ENCODE measurements at places on chromosomes 7 and 10. TPM values are rescaled to one million over a fixed set of nuclear protein-coding genes. Genes with fewer than 3 reads are reported as not detected.

DNA sequence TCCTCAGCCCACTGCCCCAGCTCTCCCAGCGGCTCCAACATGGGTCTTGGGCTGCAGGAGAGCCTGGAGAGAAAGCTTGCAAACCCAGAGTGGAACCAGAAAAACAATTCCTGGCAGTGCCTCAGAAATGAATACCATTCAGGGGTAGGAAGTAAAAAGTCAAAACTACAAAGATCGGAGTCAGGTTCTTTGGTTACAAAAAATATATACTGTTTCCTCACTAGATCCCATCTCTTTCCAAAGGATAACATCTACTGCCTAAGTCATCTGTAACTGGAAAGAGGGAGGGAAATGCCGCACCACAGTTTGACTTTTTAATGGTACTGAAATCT, 14.9 kb downstream of the CREB3L2 start:
- no peak for DNase-seq

RASSF4 gene
- total RNA-seq, result 13.6 TPM

NPC1L1 gene
- total RNA-seq, result not detected

- no peak for DNase-seq
Observed at GRCh38 chr7:78968951-78969350, 484.5 kb downstream of the MAGI2 start.

BLNK gene
- not detected for total RNA-seq

GRCh38 chr10:23439452-23439960, 631 bp downstream of the OTUD1 start:
- no peak for DNase-seq

- DNase-seq, result peak; percentile 84
Observed at GRCh38 chr10:3668276-3668965, 116.6 kb downstream of the KLF6 start.

ADGRA1 gene
- total RNA-seq, result 0.37 TPM

- DNase-seq, result peak; percentile 59
Observed at GRCh38 chr7:128431221-128431620, 21.4 kb upstream of the IMPDH1 start.

GRCh38 chr10:93435621-93436397, 46.3 kb downstream of the MYOF start:
- peak; percentile 58 for DNase-seq

LIPJ gene
- total RNA-seq, result not detected

MEPCE gene
- total RNA-seq, result 47.1 TPM

CPN1 gene
- total RNA-seq, result not detected

Data from H7 (cell line).